Pulmonary artery endothelial cell (primary cell): ENCODE measurements at places on chromosomes 16 and 17. TPM values are rescaled to one million over a fixed set of nuclear protein-coding genes. Genes with fewer than 3 reads are reported as not detected.

GRCh38 chr17:29565643-29566472 is 979 bp downstream of the ABHD15 start:
- DNase-seq = no peak

DNA sequence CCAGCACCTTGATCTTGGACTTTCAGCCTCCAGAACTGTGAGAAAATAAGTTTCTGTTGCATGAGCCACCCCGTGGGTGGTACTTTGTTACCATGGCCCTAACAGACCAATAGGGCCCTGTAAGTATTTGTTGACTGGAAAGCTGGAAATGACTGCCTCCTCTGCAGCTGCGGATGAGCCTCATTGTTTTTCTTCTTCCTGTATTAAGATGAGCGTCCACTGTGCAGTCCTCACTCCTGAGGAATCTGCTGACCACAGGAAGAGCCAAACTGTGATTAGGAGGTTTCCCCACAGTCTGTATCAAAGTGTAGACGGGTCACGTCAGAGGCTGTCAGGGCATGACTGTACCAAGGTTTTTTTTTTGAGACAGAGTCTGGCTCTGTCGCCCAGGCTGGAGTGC is 12.2 kb upstream of the AKTIP start:
- DNase-seq = peak; percentile 98

GRCh38 chr16:68286153-68287074 is 22.1 kb downstream of the SLC7A6 start:
- DNase-seq = no peak

GRCh38 chr16:27214084-27214961 is 11.0 kb downstream of the KDM8 start:
- no peak for DNase-seq

GRCh38 chr17:65811043-65811442 is 249.6 kb upstream of the AXIN2 start:
- DNase-seq = no peak

DNA sequence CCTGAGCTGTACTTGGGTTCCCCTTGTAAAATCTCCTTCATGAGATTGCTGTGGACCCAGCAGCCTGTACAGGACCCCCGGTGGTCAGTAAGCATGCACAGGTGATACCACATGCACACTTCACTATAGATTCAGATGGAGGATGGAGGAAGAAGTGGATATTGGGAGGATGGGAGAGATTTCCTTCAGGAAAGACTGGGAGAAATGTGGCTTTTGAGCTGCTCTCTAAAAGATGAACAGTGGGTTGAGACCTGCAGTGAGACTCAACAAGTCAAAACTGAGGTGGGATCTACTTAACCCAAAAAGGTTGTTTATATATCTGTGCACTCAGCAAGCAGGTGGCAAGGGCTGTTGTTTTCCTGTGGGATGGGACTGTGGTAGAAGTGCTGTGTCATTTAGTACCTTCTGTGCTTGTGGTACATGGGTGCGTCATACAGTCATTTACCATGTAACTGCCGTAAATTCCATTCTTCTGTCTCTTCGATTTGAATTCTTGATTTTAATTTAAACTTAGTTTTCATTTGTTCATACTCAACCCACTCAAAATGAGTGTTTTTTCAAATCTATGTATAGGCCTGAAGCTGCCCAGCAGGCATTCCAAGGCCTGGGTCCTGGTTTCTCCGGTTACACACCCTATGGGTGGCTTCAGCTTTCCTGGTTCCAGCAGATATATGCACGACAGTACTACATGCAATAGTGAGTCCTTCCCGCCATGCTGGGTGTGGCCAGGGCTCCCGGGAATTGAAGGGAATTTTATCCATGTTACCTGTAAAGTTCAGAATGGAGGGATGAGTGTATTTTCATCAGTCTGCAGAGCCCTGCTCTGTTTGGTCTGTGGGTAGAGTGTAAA is 6.9 kb downstream of the HERPUD1 start:
- no peak for DNase-seq

DNA sequence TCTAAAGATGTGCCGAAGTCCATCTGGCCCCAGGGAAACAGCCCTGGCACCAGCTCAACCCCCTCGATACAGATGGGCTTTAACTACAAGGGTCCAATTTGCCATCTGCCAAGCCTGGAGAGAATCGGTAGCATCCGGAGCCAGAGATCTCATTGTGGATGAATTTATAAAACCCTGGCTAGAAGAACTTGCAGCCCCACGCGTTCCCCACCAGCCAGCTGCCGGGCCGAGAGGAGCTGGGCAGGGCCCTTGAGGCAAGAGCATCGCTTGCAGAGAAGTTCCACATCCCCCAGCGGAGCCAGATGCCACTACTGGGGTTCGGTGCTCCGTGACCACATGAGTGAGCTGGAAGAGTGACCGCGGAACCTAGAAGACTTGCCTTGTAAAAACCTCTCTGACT is 65.3 kb upstream of the NOL11 start:
- DNase-seq = no peak

DNA sequence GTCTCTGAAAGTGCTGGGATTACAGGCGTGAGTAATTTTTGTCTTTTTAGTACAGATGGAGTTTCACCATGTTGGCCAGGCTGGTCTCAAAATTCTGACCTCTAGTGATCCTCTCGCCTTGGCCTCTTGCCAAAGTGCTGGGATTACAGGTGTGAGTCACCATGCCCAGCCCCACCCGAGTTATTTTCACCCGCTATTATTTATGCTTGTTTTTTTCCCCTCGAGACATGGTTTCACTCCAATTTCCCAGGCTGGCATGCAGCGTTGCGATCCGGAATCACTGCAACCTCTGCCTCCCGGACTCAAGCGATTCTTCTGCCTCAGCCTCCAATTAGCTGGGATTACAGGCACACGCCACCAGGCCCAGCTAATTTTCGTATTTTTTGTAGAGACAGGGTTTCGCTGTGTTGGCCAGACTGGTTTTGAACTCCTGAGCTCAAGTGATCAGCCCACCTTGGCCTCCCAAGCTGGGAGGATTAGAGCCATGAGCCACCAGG is 9.2 kb downstream of the RPL23 start:
- DNase-seq = no peak

DNA sequence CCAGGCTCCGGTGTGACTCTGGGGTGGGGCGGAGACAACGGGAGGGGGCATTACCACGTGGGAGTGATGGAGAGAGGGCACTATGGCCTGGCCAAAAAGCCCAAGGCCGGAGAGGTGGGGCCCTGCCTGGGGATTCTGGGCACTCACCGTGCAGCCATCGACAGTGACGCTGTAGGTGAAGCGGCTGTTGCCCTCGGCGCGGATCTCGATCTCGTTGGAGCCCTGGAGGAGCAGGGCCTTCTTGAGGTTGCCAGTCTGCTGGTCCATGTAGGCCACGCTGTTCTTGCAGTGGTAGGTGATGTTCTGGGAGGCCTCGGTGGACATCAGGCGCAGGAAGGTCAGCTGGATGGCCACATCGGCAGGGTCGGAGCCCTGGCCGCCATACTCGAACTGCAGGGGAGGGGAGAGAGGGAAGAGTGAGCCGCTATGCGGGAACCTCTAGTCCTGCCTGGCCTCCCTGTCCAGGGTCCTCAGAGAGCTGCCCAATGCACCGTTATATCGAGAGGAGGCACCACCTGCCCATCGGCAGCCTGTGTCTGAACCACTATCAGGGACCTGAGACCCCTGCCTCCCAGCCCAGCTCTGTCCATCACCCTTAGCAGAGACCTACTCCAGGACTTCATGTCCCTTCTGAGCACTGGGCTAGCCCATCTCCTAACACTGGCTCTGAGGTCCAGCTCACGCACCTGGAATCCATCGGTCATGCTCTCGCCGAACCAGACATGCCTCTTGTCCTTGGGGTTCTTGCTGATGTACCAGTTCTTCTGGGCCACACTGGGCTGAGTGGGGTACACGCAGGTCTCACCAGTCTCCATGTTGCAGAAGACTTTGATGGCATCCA is 15.6 kb downstream of the COL1A1 start:
- DNase-seq = no peak

The CACNG5 gene
- total RNA-seq = not detected in 2 replicates

The ODAD4 gene
- total RNA-seq = 0.07 and 0.13 TPM in 2 replicates

The ANKRD40CL gene
- total RNA-seq = not detected in 2 replicates

The BCKDK gene
- 19.8 and 20.2 TPM in 2 replicates for total RNA-seq

The CDRT15 gene
- not detected in 2 replicates for total RNA-seq

The TEKT5 gene
- total RNA-seq = not detected in 2 replicates

The CCL5 gene
- total RNA-seq = 0.13 TPM in 1 of 2 replicates, not detected in the other

The EPN3 gene
- 0.04 and 0.07 TPM in 2 replicates for total RNA-seq

The ZNF597 gene
- total RNA-seq = 2.2 and 2.9 TPM in 2 replicates
